ENCODE measurements at places on chromosomes 16 and 17.

- no peak for DNase-seq
These were observed 66.3 kb upstream of the DOC2B start for GRCh38 chr17:247767-248166.

- no peak for DNase-seq
These were observed 63.3 kb downstream of the C17orf67 start for GRCh38 chr17:56770427-56770826.

GRCh38 chr16:67449336-67449735 lies 18.4 kb downstream of the HSD11B2 start:
- no peak for DNase-seq

DNA sequence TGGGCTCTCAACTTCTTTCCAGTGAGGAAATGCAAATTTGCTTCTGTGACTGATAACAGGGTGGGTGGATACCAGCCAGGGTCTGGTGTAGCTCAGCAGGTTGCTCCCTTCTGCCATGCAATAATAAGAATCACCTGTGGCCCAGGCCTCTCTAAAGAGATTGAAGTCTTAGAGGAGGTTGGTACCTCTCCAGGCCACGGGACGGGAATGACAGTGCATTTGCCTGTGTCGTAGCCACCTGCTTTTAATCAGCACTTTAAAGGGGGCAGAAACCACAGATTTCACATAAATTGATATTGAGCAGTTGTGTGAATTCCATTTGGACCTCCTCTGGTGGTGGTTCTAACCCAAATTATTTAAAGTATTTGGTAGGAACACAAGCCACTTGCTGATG lies 246.9 kb downstream of the PRKCA start:
- DNase-seq = no peak

GRCh38 chr17:3903881-3904290 lies 11.0 kb upstream of the CAMKK1 start:
- DNase-seq = no peak

- DNase-seq = no peak
These were observed 65.2 kb downstream of the NKD1 start for GRCh38 chr16:50613281-50613963.

- DNase-seq = no peak
These were observed 11.3 kb upstream of the DCAF7 start for GRCh38 chr17:63538693-63539595.

DNA sequence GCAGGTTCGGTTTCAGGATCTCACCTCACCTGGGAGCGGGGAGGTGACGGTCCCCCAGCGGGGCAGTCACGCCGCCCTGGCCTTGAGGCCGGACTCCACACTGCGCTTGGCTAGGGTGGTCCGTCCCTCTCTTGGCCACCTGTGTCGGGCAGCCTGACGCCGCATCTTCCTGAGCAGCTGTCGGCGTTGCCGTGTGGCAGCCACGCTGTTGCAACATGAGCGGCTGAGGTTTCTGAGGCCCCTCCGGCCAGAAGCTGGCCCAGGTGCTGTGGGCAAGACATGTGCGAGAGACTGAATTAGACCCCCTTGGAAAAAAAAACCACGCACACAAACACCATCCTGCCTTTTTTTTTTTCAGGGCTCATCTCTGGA lies 49.2 kb downstream of the IRF8 start:
- no peak for DNase-seq

DNA sequence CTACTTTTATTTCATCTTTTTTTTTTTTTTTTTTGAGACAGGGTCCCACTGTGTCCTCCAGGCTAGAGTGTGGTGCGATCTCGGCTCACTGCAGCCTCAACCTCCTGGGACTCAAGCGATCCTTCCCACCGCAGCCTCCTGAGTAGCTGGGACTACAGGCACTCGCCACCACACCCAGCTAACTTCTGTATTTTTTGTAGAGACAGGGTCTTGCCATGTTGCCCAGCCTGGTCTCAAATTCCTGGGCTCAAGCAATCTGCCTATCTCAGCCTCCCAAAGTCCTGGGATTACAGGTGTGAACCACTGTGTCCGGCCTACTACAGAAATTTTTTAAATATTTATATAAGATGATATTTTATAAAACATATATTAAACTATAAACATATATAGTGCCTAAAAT lies 4.8 kb downstream of the MYO18A start:
- no peak for DNase-seq

- no peak for DNase-seq
These were observed 89.1 kb downstream of the SSH2 start for GRCh38 chr17:29840884-29841283.

DNA sequence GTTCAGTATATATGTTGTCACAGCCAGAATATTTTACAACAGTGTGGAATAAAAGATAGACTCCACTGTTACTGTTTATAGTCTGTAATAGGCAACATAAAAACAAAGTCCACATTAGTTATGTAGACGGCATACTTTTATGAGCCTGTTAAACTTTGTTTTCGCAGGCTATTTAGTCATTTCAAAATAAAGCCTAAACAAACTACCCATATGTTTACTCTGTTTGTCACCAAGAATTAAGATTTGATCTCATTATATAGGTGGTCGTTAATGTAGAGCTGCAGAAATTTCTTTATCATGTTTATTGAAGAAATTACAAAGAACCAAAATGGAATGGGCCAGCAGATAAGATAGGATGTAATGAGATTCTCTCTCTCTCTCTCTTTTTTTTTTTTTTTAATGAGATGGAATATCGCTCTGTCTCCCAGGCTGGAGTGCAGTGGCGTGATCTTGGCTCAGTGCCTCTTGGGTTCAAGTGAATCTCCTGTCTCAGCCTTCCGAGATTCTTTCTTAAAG lies 943.8 kb upstream of the SOX9 start:
- DNase-seq = no peak

GRCh38 chr16:76796416-76796815 lies 394.6 kb upstream of the MON1B start:
- no peak for DNase-seq

- DNase-seq = no peak
These were observed 4.2 kb downstream of the PYCARD start for GRCh38 chr16:31198207-31198882.

GRCh38 chr16:57289391-57290257 lies 5.2 kb upstream of the PLLP start:
- no peak for DNase-seq

GRCh38 chr17:35432176-35433074 lies at the start of gene SLFN12:
SLFN12 (minus strand) TSS chr17:35432500; CDS start chr17:35423028, 9,472 bp downstream.
- DNase-seq = no peak

GRCh38 chr17:48122665-48123045 lies 15.1 kb downstream of the SNX11 start:
- DNase-seq = no peak

- DNase-seq = no peak
These were observed 102.7 kb upstream of the DNAH9 start for GRCh38 chr17:11495613-11496012.

DNA sequence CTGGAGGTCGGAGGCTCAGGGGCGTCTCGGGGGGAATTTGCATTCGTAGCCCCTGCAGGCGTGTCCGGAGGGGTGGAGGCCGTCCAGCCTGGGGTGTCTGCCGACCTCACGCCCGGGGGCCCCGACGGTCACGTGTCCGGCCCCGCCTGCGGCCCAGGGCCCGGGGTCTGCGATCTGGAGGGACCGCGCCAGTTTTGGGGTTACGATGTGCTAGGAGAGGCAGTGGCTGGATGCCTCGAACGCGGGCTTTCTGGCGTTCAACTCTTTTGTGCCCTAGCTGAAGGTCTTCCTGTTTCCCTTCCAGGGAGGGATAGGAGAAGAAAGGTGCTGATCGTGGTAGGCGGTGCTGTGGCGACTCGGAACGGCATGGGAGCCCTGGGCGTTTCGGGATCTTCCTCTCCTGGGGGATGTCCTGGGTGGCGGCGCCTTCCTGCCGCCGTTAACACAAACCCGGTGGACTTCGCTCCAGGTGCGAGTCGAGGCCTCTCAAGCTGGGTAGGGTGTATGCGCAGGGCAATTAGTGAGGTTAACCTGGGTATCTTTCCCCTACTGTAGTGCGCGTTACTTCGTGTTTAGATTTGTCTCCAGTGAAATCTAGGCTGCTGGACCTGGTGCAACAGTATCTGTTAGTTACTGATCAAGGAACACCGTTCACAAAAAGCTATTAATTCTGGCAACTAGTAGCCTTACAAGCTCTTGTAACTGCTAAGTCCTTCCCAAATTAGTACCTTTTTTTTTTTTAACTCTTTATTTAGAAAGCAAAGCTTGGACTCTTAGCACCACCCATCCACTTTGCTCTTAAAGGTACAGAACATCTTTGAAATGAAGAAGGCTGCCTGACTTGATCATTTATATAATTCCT lies 1.3 kb downstream of the AKAP1 start:
- DNase-seq = no peak

DNA sequence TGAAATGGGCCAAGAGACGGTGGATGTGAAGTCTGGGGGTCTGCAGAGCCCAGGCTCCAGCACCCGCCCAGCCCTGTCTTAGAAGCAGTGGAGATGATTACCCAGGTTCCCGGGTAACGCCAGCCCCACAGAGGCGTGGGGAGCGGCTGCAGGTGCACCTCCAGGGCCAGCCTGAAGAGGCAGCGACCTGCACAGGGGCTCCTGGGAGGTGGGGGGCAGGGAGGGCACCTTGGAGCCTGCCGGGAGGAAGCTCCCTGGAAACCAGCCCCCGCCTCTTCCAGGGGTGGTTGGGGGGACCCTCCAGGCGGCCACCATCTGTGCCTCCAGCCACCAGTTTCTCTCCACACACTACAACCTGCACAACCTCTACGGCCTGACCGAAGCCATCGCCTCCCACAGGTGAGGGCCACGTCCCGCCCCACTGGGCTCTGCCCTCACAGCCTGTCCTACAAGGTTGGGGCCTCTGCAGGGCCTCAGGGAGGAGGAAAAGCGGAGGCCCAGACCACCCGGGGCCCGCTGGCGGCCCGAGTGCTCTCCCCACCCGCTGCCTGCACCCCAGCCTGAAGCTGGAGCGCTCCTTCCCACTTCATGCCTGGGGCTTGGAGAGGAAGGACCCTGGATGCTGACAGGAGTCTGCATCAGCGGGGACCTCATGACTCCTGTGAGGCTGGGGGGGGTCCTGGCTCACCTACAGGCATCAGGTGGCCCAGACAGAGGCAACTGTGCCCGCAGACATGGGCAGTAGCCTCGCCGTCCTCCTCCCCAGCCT lies 10.5 kb downstream of the GAA start:
- DNase-seq = no peak

GRCh38 chr17:1865252-1866037 lies 35.6 kb downstream of the RPA1 start:
- DNase-seq = no peak

GRCh38 chr16:228151-228851 lies 948 bp downstream of the LUC7L start:
- DNase-seq = no peak

- no peak for DNase-seq
These were observed 27.3 kb upstream of the HS3ST2 start for GRCh38 chr16:22786691-22787090.

DNA sequence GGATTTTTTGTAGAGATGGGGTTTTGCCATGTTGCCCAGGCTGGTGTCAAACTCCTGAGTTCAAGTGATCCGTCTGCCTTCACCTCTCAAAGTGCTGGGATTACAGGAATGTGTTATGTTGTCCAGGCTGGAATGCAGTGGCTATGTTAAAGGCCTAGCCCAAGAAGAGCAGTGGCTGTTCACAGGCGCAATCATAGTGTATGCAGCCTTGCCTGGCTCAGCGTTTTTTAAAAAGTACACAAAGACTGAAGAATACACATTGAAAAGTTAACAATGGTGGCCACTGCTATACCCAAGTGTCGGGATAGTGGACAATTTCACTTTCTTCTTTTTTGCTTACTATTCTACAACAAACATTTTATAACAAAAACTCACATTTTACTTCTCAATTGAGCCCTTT lies 7.0 kb downstream of the DERL2 start:
- DNase-seq = no peak

- no peak for DNase-seq
These were observed 30.2 kb downstream of the OGFOD1 start for GRCh38 chr16:56481468-56482122.

- DNase-seq = no peak
These were observed 127.5 kb downstream of the CLEC16A start for GRCh38 chr16:11071829-11072228.

- no peak for DNase-seq
These were observed 344.5 kb downstream of the SEC14L1 start for GRCh38 chr17:77485089-77485833.

DNA sequence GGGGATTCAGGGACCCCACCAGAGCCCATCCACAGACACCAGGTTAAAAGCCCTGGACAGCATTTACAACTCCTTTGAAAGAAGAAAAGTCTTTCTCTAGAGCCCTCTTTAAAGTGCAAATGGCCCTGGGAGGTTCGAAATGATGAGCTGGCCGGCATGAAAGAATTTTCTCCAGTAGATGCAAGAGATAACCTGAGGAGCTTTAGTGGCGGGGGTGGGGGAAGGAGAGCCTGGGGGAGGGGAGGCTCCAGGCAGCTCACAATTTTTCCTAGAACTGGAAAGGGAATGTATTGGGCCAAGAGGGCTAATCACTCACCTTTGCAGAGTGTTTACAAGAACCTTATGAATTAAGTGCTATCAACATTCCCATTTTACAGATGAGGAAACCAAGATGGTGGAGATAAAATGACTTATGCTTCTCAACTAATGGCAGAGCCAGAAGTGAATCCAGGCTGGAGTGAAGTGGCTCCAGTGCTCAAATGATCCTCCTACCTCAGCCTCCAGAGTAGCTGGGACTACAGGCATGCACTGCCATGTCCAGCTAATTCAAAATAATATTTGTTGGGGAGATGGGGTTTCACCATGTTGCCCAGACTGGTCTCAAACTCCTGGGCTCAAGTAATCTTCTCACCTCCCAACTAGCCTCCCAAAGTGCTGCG lies 4.2 kb upstream of the CDH1 start:
- DNase-seq = no peak

DNA sequence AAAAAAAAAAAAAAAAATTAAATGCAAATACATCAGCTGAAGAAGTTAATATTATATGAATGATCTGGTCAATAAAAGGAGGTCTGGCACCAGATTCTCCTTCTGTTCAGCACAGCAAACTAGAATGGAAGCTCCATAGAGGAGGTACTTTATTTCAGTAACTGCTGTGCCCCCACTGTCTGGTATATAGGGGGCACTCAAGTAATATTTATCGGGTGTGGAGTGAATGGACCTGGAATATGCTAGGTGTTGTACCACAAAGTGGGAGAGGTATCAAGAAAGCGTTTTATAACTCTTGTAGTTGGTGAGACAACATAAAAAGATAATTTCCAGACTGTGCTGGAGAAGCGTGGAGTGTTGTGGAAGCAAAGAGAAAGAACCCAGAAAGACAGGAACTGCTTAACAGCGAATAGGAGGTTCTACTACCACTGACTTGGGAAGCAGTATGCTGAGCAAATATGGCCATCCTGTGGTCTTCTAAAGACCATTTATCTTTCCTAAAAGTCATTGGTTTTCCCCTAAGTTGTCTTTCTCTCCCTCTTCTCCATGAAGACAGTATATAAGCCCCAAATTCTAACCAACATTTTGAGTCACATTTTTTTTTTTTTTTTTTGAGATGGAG lies 12.2 kb upstream of the PRKCA start:
- DNase-seq = no peak

DNA sequence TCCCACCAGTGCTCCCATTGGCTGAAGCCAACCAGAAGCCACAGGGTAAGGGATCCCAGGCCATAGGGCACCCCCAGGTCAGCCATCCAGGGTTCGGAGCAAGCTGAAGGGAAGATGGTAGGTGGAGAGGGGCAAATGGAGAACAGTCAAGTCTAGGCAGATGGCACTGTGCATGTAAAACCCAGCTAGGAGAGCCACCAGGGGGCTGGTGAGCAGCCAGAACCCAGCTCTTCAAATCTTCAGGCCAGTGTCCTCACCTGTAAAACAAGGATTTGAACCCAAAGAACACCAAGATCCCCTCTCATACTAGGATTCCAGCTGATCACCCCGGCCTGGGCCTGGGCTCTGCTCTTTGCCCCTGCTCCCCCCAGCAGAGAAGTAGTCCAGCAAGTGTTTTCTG lies 43.5 kb downstream of the GINS3 start:
- no peak for DNase-seq

Data from activated gamma-delta T cell (primary cell).